ENCODE measurements at places on chromosomes 1 and 21.

DNA sequence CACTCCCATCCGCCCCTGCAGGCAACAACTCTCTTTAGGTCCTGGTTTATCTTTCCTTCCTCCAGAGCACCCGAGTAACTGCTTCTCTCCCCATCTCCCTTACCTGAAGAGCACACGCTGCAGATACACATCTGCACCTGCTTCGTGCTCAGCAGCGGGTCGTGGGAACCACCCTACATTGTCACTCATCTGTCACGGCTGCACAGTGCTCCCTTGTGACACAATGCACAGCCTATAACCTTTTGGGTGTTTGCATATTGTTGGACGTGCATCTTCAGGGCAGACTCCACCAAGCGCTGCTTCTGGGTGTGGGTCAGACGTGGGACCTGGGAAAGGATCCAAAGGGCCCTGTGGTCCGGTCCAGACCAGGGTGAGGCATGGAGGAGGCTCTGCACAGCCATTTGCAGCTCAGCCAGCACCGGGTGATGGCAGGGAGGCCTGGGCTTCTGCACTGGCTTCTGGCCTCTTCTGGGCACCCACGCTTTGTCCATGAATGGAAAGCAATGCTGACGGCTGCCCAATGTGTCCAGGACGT lies 42.5 kb downstream of the WDR4 start:
- no peak for DNase-seq

DNA sequence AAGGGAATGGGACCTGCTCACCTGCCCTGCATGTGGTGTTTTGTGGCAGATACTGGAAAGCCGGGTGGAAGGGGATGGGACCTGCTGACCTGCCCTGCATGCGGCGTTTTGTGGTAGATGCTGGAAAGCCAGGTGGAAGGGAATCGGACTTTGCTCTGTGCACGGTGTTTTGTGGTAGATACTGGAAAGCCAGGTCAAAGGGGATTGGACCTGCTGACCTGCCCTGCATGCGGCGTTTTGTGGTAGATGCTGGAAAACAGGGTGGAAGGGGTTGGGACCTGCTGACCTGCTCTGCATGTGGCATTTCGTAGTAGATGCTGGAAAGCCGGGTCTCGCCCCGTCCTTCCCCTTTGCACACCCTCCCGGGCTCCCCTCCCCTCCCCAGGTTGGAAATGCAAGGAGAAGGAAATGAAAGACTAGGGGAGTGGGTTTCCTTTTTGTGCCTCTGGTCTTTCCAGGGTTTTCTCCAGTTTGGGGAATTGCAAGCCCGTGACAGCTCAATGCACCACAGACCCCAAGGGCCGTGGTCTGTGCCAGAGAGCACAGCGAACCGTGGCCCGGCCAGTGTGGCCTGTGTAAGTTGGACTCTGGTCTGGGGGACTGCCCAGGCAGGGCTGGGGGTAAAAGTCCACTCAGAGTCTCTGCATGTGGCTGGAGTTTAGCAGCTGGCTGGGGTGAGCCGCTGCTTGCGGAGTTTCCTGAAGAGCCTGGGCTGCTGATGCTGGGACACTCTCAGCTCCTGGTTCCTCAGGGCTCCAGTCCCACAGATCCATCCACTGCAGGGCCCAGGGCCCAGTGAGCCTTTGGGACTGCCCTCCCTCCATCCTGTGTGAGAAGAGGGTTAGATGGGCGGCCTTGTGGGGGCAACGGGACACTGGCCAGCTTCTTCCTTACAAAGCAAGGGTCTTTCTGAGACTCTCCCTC lies 105.5 kb downstream of the CRYAA start:
- no peak for DNase-seq

DNA sequence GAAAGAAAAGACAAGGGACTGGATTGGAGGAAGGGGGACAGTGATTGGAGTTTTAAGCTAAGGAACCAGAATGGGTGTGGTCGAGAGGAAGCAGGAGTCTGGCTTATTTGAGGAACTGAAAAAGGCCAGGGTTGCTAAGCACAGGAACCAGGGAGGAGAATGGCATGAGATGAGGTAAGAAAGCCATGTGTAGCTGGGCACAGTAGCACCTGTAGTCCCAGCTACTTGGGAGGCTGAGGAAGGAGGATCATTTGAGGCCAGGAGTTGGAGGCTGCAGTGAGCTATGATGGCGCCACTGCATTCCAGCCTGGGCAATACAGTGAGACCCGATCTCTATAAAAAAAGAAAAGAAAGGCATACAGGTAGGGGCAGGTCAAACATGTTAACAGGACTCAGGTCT lies 8.1 kb upstream of the KHDRBS1 start:
- peak; percentile 86 for DNase-seq

GRCh38 chr1:111505641-111506119 lies 2.2 kb upstream of the ADORA3 start:
- DNase-seq: peak; percentile 83

GRCh38 chr1:6209661-6210580 lies 4.0 kb downstream of the RNF207 start:
- no peak for DNase-seq

DNA sequence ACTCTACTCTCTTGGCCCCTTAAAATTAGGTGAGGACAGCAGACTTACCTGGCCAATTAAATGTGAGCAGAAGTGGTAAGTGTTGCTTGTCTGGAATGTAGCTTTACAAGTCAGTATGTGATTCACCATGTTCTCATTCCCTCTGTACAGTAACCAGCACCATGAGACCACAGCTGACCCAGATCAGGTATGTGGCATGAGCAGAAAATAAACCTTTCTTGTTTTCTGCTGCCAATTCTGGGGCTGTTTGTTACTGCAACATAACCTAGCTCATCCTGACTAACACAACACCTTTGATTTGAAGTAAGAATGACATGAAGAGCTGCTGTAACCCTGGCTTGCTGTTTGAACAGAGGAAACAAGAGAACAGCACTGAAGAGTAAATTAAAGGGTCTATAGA lies 24.9 kb downstream of the ITPKB start:
- DNase-seq: no peak

GRCh38 chr1:245079021-245079609 lies 75.7 kb upstream of the KIF26B start:
- peak; percentile 30 for DNase-seq

GRCh38 chr21:34913811-34914210 lies 135.3 kb downstream of the RUNX1 start:
- no peak for DNase-seq

DNA sequence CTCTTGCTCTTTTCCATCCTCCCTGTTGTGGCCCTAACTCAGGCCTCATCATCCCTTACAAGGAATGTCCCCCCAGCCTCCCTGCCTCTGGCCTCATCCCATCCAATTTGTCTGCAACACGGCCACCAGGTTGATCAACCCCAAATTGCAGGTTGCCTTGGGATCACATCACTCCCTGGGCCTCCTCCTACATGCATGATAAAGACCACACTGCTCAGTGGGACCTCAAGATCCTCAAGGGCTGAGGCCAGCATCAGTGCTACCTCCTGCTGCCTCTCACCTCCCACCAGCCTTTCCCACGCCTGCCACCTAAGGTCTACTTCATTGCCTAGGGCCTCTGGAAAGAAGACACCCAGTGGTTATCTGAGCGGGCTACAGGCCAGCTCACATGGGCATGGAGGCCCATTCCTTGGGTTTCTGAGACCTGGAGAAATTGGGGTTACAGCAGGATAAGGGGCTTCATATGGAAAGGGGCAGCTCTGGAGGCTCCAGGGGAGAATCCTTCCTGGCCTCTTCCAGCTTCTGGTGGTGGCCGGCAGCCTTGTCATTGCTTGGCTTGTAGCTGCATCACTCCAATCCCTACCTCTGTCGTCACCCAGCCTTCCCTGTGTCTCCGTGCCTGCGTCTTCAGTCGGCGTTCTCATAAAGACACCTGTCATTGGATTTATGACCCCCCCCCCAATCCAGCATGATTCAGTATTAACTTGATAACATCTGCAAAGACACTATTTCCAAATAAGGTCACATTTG lies 60.5 kb downstream of the KLHDC7A start:
- DNase-seq: no peak

DNA sequence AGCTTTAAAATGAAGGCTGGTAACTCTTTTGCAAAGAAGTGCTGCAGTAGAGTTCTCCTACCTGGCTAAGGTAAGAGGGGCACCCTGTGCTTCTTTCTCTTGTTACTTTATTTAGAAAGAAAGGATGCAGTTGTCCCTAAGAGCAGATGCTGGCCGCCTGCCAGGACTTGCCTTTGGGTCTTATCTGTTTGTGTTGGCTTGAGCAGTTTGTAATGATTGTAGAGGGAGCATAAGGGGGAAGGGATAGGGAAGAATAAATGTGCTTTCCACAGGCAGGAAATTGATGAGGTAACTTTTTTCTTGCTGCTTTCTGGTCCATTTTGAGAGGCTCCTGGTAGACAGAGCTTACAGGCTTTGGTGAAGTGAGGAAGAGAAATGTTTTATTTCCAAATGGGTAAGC lies 229.6 kb downstream of the HHAT start:
- no peak for DNase-seq

GRCh38 chr1:163379801-163380200 lies 58.0 kb downstream of the NUF2 start:
- no peak for DNase-seq

GRCh38 chr21:28937737-28938136 lies 54.9 kb downstream of the LTN1 start:
- DNase-seq: no peak

DNA sequence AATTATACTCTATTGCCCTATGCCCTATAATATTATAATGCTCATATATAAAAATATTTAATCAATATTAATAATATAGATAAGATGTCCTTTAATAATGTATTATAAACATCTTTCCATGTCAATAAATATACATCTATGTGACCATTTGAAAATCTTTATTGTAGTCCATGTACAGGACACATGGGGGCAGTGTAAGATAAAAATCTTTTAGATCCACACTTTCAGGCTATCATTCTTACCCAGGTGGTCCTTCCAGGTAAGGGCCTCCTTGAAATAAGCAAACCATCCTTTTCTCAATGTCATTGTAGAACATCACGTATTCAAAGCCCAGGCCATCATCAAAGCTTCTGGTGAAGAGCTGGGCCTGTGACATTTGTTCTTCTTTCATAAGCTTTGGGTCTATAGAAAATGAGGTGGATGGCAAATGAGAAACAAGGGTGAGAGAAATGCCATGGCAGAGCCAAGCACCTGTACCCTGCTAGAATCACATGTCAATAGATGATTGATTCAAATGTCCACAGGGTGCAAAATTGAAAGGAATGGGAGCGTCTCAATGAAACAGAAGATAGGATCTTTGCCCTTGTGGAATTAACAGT lies 20.2 kb downstream of the THEM4 start:
- peak; percentile 23 for DNase-seq

- DNase-seq: no peak
Measured at GRCh38 chr1:115164940-115165705, 75.8 kb upstream of the TSPAN2 start.

- DNase-seq: peak; percentile 85
Measured at GRCh38 chr1:159012495-159012894, 2.8 kb downstream of the IFI16 start.

GRCh38 chr1:201395936-201396335 lies 3.2 kb downstream of the LAD1 start:
- no peak for DNase-seq

DNA sequence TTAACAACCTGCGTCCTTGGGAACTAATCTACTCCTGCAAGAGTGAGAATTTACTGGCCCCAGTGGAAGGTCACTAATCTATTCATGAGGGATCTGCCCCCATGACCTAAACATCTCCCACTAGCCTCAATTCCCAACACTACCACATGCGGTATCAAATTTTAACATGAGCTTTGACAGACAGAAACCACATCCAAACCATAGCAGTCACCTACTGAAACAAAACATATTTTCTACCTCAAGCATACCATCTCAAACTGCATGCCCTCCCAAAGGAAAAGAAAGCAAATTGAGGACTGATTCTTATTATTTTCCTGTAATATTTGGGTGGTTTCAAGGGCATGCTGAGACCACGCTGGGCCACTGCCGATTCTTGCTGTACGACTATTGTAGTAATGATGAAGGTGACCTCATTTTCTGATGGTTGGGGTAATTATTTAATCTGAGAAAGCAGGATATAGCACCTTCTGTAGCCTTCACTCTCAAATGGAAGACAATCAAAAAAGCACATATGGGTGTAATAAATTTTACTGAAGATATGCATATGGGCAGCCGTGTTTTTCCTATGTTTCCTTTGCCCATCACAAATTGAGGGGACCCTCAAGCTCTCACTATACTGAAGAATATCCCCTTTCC lies 13.2 kb upstream of the GBP5 start:
- no peak for DNase-seq

- DNase-seq: no peak
Measured at GRCh38 chr1:13702425-13703127, 2.6 kb downstream of the PRDM2 start.

DNA sequence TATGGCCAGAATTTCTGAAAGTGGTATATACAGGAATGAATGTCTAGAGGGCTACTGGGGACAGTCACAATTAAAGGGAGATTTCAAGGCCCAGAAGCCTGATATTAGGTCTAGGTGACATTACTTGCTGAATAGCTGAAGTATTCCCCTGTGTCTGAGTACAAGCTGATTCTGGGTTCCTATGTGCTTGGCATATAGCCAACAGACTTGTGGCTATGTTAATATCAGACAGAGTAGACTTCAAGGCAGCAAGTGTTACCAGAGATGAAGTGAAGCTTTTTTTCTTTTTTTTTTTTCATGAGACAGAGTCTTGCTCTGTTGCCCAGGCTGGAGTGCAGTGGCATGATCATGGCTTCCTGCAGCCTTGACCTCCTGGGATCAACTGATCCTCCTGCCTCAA lies 8.3 kb downstream of the TTC4 start:
- DNase-seq: no peak

GRCh38 chr1:185501099-185501498 lies 184.1 kb upstream of the IVNS1ABP start:
- no peak for DNase-seq

Measured in inflammatory macrophage treated with lipopolysaccharide for 4 hours (primary cell).